ENCODE measurements at places on chromosomes 7 and 10.

DNA sequence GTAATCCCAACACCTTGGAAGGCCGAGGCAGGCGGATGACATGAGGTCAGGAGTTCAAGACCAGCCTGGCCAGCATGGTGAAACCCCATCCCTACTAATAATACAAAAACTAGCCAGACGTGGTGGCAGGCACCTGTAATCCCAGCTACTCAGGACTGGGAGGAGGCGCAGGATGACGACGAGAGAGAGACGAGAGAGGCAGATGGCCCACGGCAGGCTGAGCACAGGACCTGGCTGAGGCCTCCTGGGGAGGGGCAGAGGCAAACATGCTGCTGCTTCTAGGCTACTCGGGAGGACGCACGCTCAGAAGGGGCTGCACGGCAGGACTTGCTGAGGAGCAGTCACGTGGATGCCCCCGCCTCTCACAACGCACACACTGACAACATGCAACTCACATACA lies 22.4 kb downstream of the DIP2C start:
- no peak for DNase-seq

DNA sequence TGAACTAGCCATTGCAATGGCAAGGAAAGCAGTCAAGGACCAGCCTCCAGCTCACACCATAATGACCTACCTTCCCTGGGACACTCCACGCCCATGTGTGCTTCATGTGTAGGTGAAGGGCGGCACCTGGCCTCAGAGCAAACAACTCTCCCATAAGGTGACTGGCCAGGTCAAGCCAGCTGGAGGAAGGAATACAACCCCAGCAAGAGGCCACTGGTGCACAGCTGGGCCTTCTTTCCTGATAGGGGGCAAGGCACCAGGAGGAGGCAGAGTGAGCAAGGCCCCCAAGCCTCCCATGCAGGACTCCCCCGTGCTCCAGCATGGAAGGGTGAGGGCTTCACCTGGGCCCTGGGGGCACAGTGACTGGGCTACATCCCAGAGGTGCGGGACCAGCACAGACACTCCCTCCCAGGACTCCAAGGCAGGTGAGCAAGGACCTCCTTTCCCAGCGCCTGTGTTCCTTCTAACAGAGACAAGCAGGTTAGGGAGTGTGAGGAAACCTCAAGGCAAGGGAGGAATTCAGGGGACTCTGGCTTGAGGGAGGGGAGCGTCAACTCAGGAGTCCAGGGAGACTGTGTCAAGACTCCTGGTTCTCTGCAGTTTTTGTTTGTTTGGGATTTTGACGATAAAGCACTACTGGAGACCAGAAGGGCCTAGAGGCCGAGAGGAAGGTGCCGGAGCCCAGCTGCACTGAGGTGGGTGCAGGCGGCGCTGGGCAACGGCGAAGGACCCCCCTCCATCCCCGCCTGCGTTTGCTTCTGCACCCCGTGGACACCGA lies 1.7 kb downstream of the PTPRN2 start:
- no peak for DNase-seq

DNA sequence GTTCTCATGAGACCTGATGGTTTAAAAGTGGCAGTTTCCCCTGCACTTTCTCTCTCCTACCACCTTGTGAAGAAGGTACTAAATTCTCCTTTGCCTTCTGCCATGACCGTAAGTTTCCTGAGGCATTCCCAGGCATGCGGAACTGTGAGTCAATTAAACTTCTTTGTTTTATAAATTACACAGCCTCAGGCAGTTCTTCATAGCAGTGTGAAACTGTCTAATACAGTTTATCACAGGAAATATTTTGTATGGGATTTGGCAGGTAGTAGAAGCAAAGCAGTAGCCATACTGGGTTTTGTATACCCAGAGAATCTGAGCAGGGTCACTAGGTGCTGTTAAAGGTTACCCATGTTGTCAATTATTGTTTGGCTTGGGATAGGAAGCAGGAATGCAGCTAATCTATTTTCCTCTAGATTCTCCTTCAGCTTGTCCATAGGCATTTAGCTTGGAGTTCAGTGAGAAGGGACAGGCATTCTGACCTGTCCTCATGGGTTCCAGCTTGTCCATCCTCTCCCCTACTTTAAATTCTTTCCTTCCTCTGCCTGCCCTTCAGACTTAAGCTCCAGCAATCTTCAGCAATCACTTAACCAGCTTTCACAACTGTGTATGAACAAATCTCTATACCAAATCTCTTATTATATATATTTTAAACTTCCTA lies 186.7 kb downstream of the PCLO start:
- DNase-seq: no peak

- DNase-seq: no peak
Measured at GRCh38 chr10:22606164-22606614, 108.2 kb downstream of the PIP4K2A start.

GRCh38 chr7:93194386-93194785 lies 31.9 kb downstream of the HEPACAM2 start:
- DNase-seq: no peak

- no peak for DNase-seq
Measured at GRCh38 chr10:95400787-95401186, 110.0 kb upstream of the PDLIM1 start.

- DNase-seq: no peak
Measured at GRCh38 chr10:119737039-119737663, 11.3 kb downstream of the INPP5F start.

DNA sequence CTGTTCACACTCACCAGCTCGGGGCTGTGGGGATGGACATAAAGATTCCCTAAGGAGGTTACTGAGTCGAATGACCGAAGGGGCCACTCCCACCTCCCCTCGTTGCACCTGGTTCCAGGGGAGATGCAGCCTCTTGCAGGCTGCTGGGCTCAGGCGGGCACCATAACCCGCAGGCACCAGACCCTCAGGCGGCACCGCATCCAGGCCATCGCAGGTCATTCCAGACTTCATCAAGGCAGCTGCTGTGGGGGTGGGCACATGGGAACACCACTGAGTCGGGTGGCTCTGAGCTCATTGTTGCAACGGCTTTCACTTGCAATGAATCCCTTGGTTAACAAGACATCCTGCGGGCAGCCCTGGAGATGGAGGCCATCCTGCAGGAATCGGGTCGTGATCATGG lies 221.7 kb downstream of the TCERG1L start:
- no peak for DNase-seq

- no peak for DNase-seq
Measured at GRCh38 chr10:69503896-69504265, 52.6 kb downstream of the TSPAN15 start.

DNA sequence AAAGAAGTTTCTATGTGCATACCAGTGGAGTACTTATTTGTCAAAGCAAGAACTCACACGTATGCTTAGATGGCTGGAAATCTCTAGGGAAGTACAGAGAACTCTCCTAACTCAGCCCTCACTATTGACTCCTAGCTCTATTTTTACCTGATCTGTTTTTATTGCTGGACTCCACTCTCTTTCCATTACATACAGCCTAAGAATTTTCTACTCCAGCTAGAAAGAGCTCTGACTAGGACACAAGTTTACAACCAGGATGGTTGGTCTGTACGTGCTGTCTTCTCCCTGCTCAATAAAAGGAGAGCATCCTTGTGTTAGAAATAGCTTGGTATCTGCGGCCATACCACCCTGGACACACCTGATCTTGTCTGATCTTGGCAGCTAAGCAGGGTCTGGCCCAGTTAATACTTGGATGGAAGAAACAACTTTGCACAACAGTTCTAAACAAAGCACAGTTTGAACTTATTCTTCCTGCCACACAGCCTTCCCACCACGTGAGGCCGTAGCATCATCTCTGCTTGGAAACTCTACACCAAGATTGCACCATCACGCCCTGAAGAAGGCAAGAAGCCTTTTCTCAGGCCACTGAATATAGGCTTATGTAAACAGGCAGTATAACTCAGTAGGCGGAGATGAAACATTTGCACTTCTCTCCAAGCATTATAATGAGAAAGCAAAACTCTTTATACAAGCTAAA lies 50.7 kb downstream of the KCNMA1 start:
- DNase-seq: no peak

- DNase-seq: no peak
Measured at GRCh38 chr10:11856089-11856488, 32.9 kb downstream of the PROSER2 start.

GRCh38 chr10:100744987-100745881 lies at the start of gene PAX2:
PAX2 (plus strand) TSS chr10:100745582; CDS start chr10:100746261, 679 bp downstream.
- no peak for DNase-seq

- DNase-seq: no peak
Measured at GRCh38 chr10:36712695-36713094, 412.7 kb upstream of the ANKRD30A start.

DNA sequence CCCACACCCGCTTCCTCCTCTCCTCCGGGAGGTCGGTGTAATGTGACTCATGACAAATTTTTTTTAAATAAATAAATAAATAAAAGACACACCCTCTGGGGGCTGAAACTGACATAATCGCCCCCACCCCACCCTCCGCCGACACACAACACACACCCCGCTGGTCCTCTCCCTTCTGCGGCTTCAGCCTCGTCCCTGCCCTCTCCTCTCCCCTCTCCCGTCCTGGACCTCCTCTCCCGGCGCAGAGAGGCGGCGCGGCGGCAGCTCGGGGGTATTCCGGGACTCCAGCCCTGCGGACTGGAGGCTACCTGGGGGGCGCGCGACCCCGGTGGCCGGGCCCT lies 686 bp downstream of the ABI1 start:
- DNase-seq: peak; percentile 76

DNA sequence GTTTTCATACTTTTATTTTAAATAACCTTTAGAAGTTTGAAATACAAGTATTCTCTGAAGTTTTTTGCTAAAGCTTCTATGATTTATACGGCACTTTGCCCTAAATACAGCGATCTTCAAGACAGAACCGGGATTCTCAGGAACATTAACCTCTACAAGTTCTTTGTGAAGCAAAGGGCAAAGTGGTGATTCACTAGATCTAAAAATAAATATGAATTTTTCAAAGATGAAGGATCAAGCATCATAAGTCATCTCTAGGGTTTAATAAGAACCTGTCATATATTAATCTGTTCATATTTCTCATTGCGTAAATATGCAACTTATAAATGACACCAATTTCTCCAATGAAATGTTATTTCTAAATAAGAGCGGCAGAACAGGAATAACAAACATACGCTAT lies 30.7 kb downstream of the DGKB start:
- no peak for DNase-seq

- DNase-seq: no peak
Measured at GRCh38 chr7:91683823-91684222, 196.7 kb downstream of the MTERF1 start.

DNA sequence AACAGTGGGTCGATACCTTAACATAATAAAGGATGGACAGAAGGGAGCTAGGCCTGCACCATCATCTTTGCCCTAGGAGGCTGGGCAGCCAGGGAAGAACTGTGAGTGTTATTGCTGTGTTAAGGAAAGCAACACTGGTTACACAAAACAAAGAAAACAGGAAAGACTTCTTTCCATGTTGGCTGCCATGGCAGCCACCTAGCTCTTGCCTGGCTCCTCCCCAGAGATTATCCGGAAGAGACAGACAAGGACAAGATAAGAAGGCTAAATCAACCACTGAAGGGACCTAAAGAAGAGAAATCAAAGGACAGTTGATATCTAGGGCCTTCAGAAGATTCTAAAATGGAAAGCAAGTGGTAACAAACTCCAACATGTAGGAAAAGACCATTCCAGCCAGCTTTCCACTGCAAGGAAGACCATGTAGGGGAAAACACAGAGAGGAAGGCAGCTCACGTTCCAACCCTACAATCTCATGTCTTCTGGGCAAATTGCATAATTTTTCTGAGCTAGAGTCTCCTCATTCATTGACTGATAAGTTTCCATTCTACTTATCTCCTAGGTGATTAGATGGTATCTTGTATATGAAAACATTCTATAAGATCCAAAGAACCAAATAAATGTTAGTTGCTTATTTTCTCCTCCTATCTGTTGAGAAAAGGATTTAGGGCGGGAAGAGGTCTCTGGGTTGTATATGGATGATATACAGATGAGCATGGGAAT lies 51.2 kb downstream of the SP8 start:
- no peak for DNase-seq

- no peak for DNase-seq
Measured at GRCh38 chr10:94035982-94036765, 42.4 kb downstream of the PLCE1 start.

- DNase-seq: no peak
Measured at GRCh38 chr10:118870467-118871243, 115.9 kb upstream of the CACUL1 start.

DNA sequence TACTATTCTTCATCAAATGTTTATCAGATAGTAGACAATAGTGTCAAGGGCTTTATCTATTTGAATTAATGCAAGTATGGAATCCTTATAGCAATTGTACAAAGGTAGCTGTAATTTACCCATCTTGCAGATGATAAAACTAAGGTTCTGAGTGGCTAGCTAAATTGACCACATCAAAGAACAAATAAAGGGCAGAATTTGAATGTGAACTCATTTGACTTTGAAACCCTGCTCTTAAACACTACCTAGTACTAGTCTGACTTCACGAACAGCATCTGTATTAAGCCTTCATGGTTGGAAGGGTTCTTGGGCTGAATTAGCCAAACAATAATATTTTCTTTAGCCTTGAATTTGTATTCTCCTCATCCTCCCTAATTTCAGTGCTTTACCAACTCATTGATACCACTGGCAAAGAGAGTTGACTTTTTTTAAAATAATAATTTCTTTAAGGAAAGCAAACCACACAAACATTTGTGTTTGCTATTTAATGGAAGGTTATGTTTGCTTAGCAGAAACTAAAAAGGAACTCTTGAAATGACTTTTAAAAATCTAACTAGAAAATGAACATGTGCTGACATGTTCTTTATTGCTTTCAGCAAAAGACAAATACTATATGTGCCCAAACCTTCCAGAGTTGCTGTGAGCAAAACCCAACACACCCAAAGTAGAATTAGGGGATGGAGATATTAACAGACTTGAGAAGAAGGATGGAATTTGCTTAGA lies 322.6 kb downstream of the RNLS start:
- DNase-seq: no peak

- DNase-seq: no peak
Measured at GRCh38 chr7:135335628-135336139, 102.0 kb downstream of the STRA8 start.

- no peak for DNase-seq
Measured at GRCh38 chr7:106223156-106223555, 61.6 kb downstream of the NAMPT start.

- DNase-seq: no peak
Measured at GRCh38 chr7:30988351-30989005, 24.7 kb downstream of the GHRHR start.

GRCh38 chr7:86929293-86930109 lies 130.0 kb downstream of the ELAPOR2 start:
- DNase-seq: no peak

- no peak for DNase-seq
Measured at GRCh38 chr10:127550861-127551260, 1.8 kb downstream of the NPS start.

GRCh38 chr7:116011584-116011983 lies 19.0 kb downstream of the TFEC start:
- DNase-seq: no peak

All from hematopoietic multipotent progenitor cell treated with erythropoietin and hydrocortisone succinate and interleukin-3 and kit ligand, for 17 days (in vitro differentiated cells).